ENCODE measurements at places on chromosomes 2 and 18.

GRCh38 chr2:206198677-206199076, 39.0 kb downstream of the EEF1B2 start:
- DNase-seq: no peak

DNA sequence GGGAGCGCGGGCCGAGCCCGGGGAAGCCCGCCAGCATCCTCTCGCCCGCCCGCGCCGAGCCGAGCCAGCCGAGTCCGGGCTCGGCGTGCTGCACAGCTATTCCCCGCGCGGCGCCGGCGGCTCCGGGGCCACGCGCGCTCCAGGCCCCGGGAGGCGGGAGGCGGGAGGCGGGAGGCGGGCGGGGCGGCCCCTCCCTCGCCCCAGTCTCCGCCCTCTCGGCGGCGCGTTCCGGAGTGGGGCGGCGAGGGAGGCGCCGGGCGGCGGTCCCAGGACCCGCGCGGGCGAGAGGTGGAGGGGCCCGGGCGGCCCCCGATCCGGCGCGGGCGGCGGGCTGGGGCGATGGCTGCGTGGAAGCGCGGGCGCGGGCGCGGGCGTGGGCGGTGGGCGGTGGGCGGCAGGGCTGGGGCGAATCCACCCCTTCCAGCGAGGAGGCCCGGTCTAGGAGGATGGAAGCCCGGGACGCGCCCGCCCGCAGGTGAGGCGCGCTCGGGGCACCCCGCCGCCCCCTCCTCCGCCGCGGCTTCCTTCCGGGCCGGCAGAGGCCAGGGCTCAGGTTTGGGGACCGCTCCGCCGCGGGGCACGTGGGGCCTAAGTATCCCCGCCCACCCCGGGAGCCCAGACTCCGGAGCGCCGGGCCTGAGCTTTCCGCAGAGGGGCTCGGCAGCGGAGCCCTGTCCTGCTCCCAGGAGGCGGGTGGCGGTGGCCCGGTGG, at the start of gene ADCY3:
Gene ADCY3 (minus strand): TSS at position 140 of the 711 bp plus-strand sequence. CDS start 1,250 bp downstream, outside the sequence.
- DNase-seq: no peak

DNA sequence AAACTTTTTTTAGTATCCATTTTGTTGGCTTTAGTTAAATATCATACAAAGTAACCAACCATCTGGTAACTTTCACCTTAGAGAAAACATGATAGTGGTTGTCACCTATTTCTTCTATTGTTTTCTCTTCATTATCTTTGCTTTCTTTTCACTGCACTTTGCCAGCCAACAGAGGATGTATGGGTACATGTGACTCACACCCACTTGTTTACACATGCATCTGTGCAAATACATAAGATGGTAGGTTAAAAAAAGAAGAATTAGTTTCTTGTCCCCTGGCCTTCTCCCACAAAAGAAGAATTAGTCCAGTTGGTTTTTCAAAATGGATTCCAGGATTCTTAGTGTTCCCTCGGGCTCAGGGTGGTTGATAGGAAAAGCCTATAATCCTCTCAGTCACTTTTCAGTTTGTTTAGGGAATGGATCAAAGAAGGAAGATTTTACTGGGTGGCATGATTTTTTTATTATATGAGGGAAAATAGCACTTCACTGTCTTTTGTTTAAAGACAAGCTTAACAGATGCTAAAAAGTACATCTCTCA, 46.6 kb downstream of the CDK15 start:
- DNase-seq: no peak

DNA sequence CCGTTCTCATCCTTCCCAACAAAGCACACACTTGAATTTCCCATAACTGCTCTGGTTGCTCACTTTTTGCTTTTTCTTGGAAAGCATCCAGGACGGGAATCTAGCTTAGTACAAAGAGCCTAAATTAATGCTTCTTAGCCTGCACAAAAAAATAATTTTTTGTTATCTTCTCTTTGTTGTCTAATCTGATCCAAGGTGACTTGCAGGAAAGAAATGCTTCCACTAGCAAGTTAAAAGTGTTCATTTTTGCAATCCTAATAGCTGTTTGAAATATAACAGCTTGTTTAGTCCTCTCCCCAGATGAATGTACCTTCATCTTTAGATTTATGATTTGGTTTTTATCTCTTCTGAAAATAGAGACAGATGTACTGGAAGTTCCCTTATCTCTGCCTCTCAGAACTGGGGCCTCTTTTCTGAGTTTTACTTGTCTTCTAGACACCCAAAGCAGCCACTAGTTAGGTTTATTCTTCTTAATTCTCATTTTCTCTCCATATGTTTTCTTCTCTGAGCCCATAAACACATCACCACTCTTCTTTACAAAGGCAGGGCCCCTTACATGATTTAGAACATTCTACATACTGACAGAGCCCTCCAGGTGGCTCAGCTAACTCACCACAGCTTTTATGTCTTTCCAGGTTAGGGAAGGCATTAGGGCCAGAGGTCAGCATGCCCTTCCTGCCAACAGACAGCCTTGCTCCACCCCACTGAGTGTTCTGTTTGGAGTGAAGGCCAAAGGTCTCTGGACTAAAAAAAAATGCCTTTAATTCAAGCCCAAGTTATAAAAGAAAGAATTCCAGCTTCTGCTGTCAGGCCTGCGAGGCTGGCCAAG, 74.7 kb upstream of the MAP4K3 start:
- DNase-seq: no peak

DNA sequence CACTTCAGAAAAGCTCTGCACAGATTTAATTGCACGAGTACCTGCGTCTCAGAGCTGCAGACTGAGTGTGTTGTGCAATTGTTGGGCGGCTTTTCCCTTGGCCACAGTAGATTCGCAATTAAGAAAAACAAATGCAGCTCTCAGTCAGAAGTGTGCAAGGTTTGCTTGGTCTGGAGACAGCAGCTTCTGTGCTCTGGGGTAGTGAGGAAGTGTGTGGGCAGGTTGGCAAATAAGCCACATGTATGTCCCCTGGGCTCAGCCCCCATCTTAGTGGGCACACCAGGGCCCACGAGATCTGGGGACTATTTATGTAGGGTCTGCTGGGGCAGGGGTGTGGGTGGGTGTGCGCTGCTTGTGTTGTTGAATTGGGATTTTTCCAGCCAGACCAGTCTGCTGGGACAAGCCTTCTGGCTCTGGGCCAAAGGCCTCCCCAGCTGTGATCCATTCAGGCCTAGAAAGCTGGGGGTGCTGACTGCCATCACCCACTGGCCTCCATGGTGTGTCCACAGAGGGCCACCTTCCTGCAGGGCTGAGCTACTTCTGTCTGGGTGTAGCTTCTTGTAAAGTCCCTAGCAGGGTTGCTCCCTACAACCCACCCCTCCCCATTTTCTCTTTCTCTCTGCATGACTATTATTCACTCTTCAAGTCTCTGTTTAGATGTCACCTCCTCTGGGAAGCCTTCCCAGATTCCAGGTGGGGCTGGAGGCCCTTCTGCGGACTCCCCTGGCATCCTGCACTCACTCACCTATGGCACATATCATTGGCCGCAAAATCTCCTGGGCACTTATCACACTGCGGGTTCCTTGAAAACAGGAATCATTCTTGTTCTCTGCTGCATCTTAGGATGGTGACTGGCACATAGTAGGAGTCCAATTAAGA, 67.8 kb downstream of the ODC1 start:
- no peak for DNase-seq

DNA sequence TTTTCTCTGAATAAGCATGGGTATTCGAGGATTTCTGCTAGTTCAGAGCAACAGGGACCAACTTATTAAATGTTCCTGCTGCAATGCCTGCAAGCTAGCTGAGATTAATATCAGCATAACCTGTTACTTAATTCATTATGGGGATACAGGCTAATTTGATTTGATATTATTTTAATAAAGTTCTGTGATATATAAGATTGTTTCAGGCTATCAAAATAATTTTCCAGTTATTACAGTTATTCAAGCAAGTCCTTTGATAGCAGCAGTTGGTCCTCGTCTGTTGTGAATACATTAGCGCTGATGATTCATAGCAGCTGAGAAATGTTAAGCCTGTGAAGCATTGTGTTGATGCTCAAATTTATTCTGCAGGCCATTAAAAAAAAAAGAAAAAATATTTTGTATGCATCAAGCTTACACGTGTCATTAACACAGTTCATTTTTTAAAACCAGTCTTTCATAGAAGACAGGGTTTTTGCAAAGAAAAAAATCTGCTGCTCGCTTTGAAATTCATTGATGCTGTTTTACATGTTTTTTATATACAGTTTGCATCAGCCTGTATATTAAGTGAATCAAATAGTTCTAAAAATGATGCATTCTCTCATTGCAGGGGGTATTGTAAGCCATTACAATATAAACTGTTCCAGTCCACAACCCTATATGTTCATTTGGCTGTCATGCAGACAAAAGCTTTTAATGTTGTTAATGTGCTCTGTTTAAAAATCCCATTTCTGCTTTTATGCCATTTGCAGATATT, 482.5 kb downstream of the BCL11A start:
- no peak for DNase-seq

DNA sequence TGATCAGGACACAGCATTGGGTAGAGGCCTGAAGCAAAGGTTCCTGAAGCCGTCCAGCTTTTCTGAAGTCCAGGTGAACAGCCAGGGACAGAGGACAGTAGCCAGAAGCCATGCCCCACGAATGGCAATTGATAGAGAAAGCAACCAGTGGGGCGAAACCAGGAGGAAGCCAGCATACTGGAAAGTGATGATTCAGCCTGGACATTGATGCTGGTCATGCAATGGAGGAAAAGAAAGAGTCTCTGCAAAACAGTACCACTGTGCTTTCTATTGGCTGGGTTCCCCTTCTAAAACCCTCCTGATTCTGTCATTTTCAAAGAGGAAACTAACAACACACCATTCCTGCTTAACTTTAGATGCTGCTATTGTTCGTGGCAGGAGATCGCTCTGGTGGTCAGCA, 221.4 kb upstream of the EPAS1 start:
- no peak for DNase-seq

- DNase-seq: no peak
Observed at GRCh38 chr2:39875182-39875913, 96.3 kb upstream of the THUMPD2 start.

DNA sequence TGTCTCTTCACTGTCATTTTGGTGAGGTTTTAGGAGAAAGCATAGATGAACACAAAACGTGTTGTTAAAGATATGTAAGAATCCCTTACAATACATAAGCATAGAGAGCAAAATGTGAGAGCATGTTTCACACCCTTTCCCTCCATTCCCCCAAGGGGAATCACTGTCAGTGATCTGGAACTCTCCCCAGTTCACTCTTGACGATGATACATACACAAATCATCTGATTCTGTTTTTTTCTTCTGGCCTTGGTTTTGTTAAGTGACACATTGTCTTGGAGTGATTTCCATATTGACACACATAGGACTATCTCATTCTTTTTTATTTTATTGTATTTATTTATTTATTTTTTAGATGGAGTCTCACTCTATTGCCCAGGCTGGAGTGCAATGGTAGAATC, 53.7 kb upstream of the TANC1 start:
- no peak for DNase-seq

GRCh38 chr2:105255979-105256378, 14.4 kb downstream of the GPR45 start:
- DNase-seq: no peak

GRCh38 chr18:30177056-30177455, 865.5 kb downstream of the DSC3 start:
- no peak for DNase-seq

DNA sequence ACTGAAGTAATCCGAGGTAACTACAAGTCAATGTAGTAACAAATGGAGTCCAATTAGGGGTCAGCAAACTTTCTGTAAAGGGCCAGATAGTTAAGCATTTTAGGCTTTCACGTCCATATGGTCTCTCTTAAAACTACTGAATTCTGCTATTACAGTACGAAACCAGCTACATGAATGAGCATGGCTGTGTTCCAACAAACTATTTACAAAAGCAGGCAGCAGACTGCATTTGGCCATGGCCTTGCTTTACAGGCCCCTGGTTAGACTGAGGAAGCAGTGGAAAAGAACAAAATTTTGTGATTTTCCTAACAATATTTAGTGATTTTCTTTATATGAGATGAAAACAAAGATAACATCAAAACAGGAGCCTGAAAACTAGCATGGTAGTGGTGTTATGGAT, 64.0 kb downstream of the RTN4 start:
- DNase-seq: no peak

DNA sequence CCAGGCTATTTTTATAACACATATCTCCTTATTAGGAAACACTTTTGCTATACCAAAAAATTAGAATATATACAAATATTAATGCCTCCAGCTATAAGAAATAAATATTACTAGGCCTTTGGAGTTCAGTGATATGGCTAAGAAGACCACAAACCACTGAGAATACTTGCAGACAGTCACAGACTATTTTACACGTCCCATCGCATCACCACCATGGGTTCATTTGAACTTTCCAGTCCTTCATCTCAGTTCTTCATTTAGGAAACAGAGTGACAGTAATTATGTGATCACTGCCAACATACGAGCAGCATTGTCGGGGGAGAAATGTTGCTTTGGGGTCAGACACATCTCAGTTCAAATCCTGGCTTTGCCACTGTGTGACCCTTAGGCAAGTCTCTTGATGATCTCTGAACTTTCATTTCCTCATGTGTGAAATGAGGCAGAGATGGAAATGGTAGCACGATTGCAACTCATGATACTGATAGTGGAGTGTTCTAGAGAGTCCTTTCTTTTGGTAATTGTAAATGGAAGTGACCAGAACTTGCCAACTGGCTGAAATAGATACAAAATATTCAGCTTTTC, 138.9 kb upstream of the NRP2 start:
- DNase-seq: no peak

- DNase-seq: no peak
Observed at GRCh38 chr2:231927566-231927890, 1.3 kb upstream of the NPPC start.

- DNase-seq: no peak
Observed at GRCh38 chr2:191402966-191403565, 157.9 kb downstream of the MYO1B start.

GRCh38 chr2:237391140-237391539, 22.8 kb downstream of the COL6A3 start:
- DNase-seq: no peak

DNA sequence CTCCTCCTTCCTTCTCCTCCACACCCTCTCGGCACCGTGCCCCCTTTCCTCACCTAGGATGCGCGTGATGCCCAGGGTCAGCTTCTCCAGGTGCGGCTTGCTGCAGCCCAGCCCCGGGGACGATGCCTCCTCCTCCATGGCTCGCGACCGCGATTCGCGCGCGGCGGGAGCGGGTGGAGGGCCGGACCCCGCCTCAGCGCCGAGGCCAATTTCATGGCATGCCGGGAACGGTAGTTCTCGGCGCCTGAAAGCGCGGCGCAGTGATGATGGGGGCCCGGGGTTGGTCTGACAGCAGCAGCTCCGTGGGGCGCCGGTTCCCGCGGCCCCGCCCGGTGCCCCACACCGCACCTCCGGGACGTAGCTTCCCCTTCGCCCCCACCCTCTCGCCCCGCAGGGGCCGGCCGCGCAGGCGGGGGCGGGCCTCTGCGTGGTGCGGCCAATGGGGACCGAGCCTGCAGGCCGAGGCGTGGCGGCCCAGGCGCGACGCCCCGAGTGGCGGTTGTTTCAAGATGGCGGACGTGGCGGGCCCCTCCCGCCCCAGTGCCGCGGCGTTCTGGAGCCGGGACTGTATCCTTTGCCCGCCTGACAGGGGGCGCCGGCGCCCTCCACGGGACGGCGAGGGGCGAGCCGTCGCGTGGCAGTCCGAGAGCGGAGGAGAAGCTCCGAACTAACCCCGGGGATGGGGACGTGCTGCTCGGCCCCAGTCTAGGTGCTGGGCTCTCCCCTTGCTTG, at the start of the genes KIAA1328 and TPGS2:
Gene KIAA1328 (plus strand): TSS at position 498 of the 732 bp plus-strand sequence. CDS start 12 bp downstream, at position 510.
Gene TPGS2 (minus strand): TSS at position 373 of the 732 bp plus-strand sequence. CDS start 235 bp downstream, at position 138.
- DNase-seq: peak; percentile 78
